Stimulated activated CD4-positive, alpha-beta T cell treated with anti-CD3 and anti-CD28 coated beads, Interleukin-4, amount 100 ng/mL, for 48 hours (primary cell): ENCODE measurements at places on chromosomes 16 and 17.
A peak's percentile ranks its signal among the peaks of the same experiment; 100 is the strongest.

DNA sequence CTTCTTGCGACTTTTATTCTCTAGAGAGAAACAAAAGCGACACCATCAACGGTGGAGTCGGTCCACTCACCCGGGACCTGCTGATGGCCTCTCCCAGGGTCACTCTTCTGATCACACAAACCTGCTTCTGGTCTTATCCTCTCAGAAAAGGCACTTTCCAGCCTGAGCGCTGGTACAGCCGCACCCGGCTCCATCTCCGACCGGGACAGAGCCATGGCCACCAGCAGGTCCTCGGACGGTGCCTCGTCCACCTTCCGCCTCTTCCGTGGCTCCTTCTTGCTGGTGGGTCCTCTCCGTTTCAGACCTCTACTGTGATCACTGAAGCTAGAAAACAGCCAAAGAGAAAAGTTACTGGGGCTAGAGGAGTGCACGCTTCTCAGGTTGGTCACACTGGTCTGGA, 13.7 kb downstream of the SLX4 start:
- no peak for DNase-seq

GRCh38 chr17:43517161-43517560, 29.0 kb downstream of the ETV4 start:
- no peak for DNase-seq

DNA sequence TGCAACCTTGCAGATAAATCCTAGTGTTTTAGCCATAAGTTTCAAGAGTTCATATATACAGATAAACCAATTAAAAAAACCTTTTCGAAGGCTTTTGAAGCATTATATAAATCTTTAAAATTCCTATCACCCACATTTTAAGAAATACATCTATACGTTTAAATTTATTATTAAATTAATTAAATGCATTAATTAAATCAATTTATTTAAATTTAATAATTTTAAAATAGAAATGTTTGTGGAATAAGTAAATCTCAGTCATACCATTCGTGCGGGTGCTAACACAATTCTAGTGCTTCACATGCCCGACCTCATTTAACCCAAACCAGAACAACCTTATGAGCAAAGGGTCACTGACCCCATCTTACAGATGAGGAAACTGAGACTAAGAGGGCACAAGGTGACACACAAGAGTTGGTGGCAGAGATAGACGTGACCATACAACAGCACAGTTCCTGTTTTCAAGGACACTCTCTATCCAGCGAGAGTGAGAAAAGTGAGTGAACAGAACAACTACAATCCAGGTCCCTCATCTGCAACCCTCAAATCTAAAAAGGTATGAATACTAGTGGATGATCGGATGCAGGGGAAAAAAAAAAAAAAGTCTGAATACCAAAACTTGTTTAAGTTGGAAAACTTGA, 1.4 kb downstream of the NSMCE1 start:
- DNase-seq, result no peak

DNA sequence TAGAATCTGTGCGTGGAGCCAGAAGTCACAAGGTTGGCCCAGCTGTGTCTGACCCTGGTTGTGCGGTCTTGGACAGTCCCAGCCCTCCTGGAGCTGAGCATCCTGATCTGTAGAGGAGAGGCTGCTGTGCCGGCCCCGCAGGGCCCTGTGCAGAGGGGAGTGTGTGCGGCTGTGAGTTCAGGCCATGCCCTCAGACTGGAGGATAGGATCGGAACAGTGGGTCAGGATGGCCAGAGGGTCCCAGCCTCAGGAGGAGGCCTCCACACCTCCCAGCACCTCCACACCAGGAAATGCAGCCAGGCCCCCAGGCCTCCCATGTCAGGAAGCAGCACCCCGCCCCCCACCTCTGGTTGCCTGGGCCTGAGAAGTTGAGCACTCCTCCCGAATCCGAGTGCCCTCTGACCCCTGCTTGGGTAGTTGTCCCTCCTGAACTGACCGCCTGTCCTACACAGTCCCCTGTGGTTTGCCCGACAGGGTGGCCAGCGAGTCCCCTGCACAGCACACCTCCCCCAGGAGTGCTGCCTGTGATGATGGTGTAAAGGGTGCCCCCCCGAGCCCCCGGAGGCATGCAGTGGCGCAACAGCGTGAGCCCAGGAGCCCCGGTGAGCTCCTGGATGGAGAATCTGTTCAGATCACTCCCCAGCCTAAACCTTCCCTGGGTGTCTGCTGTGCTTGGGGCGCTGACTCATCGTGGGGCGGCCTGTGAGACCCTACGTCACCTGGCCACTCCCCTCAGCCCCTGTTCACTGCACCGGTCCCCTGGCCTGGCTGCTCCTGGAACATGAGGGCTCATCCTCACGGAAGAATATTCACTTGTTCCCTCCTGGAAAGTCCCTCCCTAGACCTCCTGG, 285.2 kb downstream of the SEC14L1 start:
- DNase-seq, result no peak

GRCh38 chr16:77977339-77977738, 45.0 kb upstream of the CLEC3A start:
- DNase-seq, result no peak

DNA sequence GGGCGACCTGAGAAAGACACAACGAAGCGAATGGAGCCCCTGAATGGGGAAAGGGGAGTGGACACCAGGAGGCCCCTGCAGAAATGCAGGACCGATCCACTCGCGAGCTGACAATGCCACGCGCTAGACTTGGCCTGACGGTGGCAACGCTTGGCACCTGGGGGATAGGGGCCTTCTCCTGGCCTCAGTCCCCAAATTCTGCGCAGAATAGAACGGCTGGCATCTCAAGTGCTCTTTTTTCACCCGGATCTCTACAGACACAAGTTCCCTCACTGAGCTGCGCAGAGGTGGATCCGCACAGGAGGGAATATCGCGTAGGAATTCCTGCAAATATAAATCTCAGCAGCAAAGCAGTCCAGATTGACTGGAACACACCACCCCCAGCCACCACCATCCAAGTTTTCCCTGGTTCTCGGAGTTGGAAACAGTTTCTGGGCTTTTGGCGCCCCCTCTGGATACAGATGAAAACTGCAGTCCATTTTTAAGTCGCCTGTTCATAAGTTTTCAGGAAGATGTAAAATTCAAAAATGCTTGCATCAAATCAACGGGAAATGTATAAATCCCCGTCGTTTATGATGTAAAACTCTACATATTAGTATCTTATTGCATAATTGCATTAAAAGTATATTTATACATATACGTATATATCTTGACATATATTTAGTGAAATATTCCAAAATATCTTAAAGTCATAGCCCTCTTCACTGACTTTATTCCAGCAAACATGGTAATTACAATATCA, 2.3 kb upstream of the SOX9 start:
- DNase-seq, result no peak

GRCh38 chr17:10699856-10700255, 2.5 kb downstream of the ADPRM start:
- DNase-seq, result no peak

DNA sequence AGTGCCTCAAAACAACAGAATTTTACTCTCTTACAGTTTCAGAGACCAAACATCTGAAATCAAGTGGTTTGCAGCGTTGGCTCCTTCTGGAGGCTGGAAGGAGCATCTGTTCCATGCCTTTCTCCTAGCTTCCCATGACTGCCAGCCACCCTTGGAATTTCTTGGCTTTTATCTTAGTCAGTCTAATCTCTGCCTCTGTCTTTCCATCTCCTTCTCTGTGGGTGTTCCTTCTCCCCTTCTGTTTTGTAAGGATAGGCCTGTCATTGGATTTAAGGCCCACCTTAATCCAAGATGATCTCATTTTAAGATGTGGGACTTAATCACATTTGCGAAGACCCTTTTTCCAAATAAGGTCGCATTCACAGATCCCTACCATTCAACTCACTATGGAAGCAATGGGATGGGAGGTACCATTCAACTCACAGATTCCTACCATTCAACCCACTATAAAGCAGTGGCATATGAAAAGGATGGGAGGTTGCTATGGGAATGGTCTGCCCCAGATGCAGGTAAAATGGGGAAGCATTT, 321.8 kb downstream of the WWOX start:
- DNase-seq, result no peak

DNA sequence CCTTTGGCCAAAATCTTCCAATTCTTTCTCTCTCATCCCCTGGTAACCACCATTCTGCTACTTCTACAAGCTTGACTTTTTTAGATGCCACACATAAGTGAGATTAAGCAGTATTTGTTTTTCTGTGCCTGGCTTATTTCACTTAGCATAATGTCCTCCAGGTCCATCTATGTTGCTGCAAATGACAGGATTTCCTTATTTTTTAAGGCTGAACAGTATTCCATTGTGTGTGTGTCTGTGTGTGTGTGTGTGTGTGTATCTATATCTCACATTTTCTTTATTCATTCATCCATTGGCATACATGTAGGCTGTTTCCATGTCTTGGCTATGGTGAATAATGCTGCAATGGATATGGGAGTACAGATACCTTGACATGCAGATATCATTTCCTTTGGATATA, 6.1 kb downstream of the ACACA start:
- no peak for DNase-seq

- no peak for DNase-seq
Observed at GRCh38 chr17:69906306-69906705, 168.7 kb upstream of the KCNJ16 start.

DNA sequence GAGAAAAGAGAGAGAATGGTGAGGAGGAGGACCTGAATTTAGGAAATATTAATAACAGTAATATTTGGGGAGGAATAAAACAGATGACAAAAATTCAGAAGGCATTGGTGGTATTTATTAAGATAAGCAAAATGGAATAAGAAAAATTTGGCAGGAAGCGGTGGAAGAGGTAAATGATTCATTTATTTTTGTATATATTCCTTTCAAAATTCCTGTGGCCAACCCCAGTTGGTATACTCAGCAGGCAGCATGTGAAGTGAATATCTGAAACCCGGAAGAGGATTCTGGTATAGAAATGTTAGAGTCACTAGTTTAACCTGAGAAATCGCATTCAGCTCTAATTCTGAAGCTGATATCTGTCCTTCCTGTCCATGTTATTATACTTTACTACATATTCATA, 792.0 kb downstream of the KCNJ2 start:
- DNase-seq, result no peak

DNA sequence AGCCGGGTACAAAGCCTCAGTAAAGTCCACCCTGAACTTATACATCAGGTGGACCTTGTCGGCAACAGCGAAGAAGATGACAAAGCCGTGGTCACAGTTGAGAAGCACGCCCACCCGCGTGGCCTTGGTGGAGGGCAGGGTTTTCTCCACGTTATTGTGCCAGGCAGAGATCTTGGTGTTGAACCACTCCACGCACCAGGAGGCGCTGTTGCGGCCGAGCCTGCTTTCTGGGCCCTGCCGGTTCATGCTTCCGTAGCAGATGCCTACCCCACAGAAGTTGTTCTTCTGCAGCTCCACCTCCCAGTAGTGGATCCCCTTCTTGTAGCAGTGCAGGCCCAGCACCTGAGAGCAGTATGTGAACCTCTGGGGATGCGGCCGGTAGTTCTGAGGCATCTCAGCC, 22.1 kb downstream of the TRIM25 start:
- DNase-seq, result peak; percentile 59

- DNase-seq, result no peak
Observed at GRCh38 chr16:86665319-86665675, 86.9 kb downstream of the FOXL1 start.

GRCh38 chr17:81708739-81709185, 3.3 kb upstream of the SLC25A10 start:
- DNase-seq, result no peak

DNA sequence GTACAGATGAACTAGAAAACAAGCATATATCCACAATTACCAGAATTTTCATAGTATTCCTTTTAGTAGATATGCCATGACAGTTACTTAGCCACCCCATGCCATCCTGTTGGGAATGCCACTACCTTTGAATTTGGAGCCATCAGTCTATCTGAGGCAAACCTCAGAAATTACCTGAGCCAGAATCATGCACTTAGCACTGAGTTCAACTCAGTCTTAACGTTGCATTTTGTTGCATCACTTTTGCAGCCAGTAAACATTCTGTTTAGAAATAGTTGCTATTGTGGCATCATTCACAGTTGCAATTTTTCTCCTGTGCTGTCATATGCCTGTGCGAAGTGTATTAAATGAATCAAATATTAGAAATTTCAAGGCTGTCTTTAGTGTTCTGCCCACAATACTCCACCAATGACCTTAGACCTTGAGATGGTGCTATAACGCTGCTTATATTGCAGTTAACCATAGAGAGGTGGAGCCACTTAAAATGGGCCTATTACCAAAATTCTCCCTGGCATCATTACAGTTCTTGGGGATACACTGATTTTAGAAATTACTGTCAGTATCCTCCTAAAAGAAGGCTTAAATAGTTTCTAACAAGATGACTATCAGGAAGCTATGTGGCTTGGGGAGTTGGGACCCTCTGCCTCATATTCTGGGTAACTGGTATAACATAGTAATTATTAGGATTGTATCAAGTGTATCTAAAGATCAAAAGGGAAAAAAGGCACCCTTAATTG, 11.1 kb downstream of the PTRH2 start:
- no peak for DNase-seq

DNA sequence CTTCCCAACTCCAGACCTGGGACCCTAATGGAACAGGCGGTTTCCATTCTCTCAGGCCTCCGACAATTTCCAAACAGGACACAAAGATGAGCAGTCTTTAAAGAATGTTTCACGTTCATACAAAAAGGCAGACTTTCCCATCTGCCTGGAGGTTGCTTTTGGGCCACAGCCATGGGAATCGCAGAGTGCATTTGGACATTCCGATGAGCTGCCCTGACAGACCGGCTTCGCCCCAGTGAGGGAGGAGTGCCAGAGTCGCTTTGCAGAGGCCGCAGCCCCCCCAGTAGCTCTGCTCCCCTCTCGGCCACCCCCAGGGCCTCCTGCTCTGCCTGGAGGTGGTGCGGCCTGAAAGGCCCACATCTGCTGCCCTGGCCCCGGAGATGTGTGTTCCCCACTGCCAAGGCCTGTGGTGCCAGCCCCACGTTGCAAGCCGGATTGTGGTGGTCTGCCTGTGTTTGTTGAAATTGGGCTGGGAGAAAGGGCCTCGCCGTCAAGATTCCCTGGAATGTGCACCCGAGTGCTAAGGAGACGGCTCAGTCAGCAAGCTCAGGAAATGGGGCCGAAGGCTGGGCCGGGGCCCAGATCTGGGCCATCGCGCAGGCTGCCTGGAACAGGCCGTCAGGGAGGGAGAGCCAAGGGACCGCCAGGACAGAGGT, 89.8 kb downstream of the C16orf95 start:
- DNase-seq, result no peak

DNA sequence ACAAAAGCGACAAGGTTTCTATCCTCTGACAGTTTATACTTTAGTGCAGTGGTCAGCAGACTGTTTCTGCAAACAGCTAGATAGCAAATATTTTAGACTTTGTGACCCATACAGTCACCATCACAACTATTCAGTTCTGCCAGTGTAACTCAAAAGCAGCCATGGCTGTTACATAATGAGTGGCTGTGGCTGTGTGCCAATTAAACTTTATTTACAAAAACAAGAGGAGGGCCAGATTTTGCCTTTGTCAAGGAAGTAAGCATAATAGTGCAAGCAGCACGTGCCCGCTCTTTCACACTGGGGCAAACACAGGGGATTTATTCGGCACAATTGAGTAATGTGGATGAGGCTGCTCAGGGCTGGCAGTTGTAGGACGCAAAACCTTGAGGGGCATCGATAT, 551.5 kb downstream of the MAF start:
- no peak for DNase-seq

GRCh38 chr16:23826528-23827045, 9.2 kb upstream of the PRKCB start:
- no peak for DNase-seq

GRCh38 chr16:84371553-84371865, 3.2 kb downstream of the ATP2C2 start:
- DNase-seq, result no peak

- no peak for DNase-seq
Observed at GRCh38 chr16:63983401-63983800, 1138.5 kb downstream of the CDH11 start.
